Calu3 (cell line): ENCODE measurements at places on chromosomes 2 and 18. TPM values are rescaled to one million over a fixed set of nuclear protein-coding genes. Genes with fewer than 3 reads are reported as not detected.

DNA sequence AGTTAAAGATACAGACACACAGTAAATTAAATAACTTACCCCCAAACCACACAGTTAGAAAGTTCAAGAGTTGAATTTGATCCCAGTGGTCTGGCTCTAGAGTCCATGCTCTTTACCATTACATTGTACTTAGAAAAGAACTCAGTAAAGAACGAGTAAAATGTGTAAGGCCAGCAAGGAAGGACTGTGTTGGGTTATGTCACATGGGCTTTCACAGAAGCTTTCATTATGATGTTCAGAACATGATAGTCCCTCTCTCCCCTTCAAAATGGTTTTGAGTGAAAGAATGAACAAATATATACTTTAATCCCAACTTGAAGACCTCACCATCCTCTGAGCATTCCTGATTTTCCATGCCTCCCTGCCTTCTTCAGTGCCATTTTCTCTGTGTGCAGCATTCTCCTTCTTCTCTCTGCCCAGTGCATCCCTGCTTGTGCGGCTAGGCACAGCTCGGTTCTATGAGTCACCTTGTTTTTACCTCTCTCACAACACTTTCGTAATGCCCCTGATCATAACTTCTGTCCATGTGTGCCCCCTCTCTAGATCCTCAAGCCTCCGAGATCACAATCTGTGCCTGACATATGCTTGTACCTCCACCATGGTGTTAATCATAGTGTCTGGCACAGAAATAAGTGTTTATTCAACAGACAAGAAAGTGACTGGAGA, 22.0 kb downstream of the RASGRP3 start:
- DNase-seq = no peak

DNA sequence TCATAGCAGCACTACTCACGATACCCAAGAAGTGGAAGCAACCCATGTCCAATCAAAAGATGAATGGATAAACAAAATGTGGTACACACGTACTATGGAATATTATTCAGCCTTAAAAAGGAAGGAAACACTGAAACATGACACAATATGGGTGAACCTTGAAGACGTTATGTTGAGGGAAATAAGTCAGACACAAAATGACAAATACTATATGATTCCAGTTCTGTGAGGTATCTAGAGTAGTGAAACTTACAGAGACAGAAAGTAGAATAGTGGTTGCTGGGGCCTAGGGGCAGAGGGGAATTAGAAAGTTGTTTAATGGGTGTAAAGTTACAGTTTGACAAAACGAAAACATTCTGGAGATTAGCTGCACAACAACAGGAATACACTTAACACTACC, 24.7 kb downstream of the TLK1 start:
- DNase-seq = no peak

- peak; percentile 65 for DNase-seq
Observed at GRCh38 chr2:84807063-84807485, 73.8 kb downstream of the TRABD2A start.

GRCh38 chr2:109633284-109633961, 19.3 kb downstream of the SOWAHC start:
- DNase-seq = no peak

- no peak for DNase-seq
Observed at GRCh38 chr2:8588831-8589191, 93.0 kb upstream of the ID2 start.

DNA sequence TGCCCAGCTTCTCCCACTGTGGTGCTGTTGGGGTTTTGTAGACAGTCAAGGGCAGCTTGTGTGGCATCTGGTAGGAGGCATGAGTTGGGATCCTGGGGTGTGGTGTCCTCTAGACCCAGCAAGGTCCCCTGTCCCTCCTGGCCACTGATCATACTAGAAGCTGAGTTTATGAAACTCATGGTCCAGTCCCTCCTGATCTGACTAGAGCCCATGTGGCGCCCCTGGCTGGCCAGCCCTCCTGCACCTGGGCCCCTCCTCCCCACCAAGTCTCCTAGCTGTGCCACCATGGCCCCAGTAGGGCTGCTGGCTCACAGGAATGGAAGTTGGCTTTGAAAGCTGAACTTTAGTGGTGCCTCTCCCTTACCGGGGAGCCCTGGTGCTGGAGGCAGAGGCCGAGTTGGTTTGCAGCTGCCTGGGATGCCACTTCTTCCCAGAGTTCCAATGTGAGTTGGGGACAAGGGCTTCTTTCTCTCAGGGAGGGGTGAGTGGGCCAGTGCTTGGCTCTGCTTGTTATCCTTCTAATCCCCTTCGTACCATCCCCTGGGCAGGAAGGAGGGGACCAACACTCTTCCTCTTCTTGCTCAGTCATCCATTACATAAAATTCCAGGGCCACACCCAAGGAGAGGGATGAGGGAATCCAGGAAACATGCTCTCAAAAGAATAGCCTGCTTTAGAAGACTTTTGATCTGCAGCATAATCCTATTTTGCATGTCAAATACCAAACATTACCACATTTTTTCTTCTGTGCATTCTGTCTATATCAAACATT, 37.5 kb upstream of the HAAO start:
- no peak for DNase-seq

GRCh38 chr2:219627103-219628100, at the start of gene SLC4A3:
TSS of gene SLC4A3 (plus strand) at chr2:219627630. CDS start at chr2:219627993, 363 bp downstream.
- peak; percentile 61 for DNase-seq

DNA sequence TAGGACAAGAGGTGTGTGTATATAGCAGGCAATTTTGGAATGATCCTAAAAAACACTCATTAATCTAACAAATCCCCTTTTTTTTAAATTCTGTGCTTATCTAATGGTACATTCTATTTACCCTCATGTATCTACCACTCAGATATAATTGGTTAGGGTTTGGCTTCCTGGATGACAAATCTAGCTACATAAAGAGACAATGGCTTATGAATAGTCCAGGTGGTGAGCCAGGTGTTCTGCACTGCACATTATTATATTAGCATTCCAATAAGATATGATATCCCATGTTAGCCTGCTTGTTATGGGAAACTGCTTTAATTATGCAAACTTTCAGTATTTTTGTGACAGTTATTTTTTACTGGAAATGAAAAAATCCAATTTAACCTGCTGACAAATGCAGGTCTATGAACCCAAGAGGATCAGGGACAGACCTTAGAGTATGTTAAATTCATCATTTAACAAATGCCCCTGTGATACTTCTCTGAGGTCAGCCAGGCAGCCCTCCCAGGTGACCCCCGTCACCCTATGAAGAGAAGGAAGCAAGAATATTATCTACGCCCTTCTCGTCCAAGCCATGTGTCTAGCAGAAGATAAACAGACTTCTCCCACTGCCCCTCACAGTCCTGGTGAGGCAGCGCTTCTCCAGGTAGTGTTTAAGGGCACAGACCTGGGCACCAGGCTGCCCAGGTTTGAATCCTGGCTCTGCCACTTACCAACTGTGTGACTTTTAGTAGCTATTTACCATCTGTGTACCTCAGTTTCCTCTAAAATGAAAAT, 83.0 kb downstream of the ADD2 start:
- no peak for DNase-seq

The RAD51AP2 gene
- total RNA-seq = not detected in 2 replicates

The SCN7A gene
- total RNA-seq = not detected in 2 replicates

The MPHOSPH10 gene
- 54.7 and 67.8 TPM in 2 replicates for total RNA-seq

The FAM110C gene
- total RNA-seq = 17.9 and 20.6 TPM in 2 replicates

The NGEF gene
- 1.3 and 1.7 TPM in 2 replicates for total RNA-seq
